Dermis blood vessel endothelial cell (primary cell): ENCODE measurements at places on chromosomes 5 and 9. TPM values are rescaled to one million over a fixed set of nuclear protein-coding genes. Genes with fewer than 3 reads are reported as not detected.

DNA sequence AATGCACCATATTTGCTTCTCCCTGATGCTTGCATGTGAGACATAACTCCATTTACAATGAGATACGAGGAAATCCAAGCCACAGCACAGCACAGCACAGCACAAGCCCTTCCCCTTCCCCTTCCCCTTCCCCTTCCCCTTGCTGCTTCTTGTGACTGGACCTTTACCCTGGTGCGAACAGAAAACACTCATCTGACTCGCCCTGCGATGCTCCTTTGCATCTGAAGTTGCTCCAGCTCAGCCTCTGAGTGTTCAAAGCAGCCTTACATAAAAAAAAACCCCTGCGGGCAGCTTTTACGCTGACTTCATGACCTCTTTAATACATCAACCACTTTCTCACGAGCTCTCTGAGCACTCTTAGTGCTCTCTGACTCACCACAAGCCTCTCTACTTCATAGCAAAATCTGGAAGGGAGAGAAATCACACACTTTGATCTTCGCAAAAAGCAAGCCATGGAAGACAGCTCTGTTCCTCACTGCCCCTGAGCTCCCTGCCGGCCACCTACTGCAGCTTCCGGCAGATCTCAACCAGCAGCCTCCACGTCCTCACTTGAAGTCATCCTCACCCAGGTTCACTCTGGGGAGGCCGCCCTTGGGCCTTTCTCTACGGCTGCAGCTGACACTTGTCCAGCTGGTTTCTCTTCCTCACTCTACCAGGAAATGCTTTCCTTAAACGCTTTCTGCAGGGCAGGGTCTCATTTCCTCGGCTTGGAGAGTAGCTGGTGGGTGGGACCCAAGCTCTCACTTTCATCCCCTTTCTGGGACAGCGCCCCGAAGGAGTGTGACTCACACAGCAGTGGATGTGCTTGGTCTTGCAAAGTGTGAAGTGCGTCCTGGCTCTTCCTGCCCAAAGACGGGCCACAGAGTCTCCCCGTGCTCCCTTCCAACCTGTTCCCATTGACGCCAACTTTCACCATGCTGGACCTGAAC is 5.3 kb downstream of the SLC34A1 start:
- DNase-seq: peak; percentile 48

The GHR gene
- total RNA-seq: 3.2 and 6.0 TPM in 2 replicates

The TAF11L3 gene
- not detected in 2 replicates for total RNA-seq

- DNase-seq: no peak
These were observed 928.9 kb upstream of the CDH10 start for GRCh38 chr5:25573691-25574090.

GRCh38 chr5:17912794-17913193 is 278.5 kb downstream of the TAF11L14 start:
- no peak for DNase-seq

The FST gene
- total RNA-seq: 15.0 and 45.0 TPM in 2 replicates

- DNase-seq: no peak
These were observed 5.6 kb upstream of the NTNG2 start for GRCh38 chr9:132156262-132156661.

- no peak for DNase-seq
These were observed 39.1 kb upstream of the SH3PXD2B start for GRCh38 chr5:172493461-172493860.

DNA sequence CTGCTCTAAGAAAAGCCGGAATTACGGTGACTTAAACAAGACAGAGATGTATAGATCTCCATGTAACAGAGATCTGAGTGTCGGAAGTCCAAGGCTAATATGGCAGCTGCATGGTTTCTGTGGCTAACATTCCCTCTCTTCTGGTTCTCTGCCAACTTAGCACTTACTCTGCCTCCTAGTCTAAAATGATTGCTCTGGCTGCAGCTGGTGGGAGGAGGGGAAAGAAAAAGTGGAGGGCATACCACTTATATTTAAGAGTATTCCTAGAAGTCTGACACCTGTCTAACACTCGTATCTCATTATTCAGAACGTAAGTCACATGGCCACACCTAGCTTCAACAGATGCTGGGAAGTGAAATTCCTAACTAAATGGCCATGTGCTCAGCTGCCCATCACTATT is 551.5 kb upstream of the TLE4 start:
- DNase-seq: no peak

The HMHB1 gene
- not detected in 2 replicates for total RNA-seq

The CTSL gene
- 335 and 345 TPM in 2 replicates for total RNA-seq

The FAM221B gene
- not detected in 2 replicates for total RNA-seq

DNA sequence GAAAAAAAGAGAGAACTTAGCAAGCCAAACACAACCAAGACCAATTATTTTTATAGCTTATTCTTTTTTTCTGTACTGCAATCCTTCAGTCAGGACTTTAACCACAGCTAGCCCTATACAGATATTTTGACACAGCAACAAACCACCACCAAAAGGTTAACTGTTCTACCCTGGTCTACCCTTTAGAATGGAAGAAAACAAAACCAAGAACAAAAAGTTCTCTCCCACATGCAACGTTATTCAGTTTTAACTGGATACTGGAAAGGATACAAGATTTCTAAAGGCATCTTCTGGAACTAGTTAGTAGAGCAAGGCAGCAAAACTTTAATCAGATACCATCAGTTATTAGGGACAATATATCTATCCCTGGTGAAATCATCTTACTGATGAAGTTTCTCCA is 32.6 kb downstream of the ECPAS start:
- no peak for DNase-seq

- DNase-seq: peak; percentile 88
These were observed 15.4 kb downstream of the ARHGEF37 start for GRCh38 chr5:149596712-149597111.

The LSM11 gene
- 8.9 and 11.2 TPM in 2 replicates for total RNA-seq

DNA sequence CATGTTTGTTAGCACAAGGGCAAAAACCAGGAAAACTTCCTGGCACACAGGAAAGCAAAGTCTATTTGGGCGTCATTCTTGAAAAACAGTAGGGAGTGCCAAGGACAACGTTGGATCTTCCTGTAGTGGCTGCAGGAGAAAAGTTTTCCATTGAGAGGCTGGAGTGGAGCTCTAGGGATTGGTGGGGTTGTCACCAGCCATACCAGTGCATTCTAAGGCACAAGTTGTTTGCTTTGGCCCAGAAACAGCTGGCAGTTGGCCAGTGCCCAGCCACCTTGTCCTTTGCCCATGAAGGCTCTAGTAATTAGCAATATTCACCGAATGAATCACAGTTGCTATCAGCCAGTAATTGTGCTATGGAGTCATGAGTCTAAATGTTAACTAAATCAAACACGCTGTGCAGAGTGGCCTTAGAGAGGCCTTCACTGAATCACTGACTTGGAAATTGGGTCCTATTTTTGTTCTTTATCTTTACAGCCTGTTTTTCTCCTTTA is 26.4 kb downstream of the TNFSF15 start:
- peak; percentile 97 for DNase-seq

- DNase-seq: no peak
These were observed 25.9 kb downstream of the RUSC2 start for GRCh38 chr9:35515766-35516165.

DNA sequence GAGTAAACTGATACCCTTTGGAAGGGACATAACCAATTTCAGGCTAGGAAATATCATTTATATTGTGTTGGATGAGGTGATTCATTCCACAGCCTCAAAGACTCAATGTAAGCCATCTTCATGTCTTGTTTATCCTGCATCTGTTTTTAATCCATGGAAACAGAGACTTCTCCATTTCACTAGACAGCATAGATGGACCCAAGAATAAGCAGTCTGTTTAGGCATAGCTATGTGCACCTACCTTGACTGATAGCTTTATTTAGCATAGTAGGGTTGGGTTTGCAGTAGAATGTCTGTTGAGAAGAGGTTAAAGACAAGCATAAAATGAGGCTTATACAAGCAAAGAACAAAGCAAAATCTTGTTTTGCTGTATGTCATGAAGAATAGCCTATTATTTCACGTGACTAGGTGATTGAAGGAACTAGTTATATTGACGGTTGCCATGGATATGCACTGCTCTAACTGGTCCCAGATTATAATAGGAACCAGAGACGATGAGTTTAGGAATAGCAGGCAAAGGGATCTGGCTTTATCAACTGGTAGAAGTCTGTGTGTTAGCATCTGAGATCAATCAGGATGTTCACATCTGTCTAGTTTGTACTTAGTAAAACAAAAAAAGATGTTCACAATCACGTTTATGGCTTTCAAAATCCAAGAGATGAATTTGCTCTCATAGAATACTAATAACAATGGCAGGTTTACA is 154.8 kb upstream of the KLF9 start:
- no peak for DNase-seq

GRCh38 chr5:73906277-73906676 is 280.3 kb downstream of the ARHGEF28 start:
- no peak for DNase-seq

The PCDHGA5 gene
- total RNA-seq: 0.74 and 0.85 TPM in 2 replicates

DNA sequence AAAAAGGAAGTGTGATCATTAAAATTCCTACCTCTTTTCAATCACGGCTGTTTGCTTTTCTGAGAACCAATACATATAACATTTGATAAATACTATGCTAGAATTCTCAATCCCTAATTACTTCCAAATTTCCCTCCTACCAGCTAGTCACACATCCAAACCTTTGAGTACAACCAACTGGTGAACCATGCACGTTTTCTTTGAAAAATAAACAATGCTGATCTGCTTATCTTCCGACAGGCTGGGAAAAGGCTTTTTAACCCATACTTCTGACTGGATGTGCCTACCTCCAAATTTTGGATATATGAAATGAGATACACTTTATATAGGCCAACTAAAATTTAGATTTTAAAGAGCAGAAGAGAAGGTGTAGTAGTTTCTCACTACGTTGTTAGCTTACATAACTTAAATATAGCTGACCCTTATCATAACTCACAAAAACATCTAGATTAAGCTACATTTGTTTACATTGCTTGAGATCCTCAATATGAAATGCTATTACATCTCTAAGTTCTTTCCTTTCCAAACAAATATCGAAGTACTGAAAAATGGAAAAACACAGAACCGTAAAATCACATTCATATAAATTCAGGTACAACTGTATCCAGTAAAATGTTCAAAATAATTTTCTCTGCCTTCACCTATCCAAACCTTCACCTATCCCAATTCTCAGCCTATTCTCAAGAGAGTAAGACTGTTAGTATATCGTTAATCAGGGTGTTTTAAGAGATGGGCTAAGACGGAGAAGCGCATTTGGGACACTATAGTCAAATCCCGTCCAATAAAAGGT is 2.1 kb downstream of the NR3C1 start:
- no peak for DNase-seq

The ANKRD20A1 gene
- total RNA-seq: 1.7 and 2.6 TPM in 2 replicates

DNA sequence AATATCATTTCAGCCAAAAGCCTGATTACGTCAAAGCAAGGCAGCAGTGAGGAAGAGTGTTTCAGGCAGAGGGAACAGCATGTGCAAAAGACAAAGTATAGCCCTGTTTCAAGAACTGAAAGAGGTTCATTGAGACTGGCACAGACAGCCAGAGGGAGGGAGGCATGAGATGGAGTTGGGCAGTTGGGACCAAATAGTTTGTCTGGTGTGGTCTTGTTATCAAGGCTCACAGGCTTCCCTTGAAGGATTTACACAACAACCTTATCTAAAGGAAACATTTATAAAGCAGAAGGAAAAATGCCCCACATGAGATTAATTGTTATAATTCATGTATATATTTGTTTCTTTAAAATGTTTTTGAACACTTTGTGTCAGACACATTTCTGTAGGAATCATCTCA is 253.3 kb downstream of the DMAC1 start:
- no peak for DNase-seq

GRCh38 chr5:53667621-53668020 is 107.2 kb downstream of the NDUFS4 start:
- no peak for DNase-seq

The AQP3 gene
- under 0.01 and 0.51 TPM in 2 replicates for total RNA-seq

DNA sequence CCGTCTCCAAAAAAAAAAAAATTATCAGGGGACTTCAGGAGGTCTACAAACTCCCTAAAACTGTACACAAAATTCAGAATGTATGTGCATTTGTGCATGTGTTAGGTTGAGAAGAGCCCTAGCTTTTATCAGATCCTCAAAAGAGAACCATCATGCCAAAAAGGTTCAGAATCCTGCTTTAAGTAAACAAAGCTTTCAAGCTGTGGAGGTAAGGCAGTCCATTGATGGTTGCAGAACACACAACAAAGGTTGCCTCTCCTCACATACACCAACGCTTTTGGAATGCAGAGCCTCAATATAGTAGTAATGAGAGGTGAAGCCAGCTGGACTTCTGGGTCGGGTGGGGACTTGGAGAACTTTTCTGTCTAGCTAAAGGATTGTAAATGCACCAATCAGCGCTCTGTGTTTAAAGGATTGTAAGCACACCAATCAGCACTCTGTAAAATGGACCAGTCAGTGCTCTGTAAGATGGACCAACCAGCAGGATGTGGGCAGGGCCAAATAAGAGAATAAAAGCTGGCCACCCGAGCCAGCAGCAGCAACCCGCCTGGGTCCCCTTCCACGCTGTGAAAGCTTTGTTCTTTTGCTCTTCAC is 57.9 kb upstream of the RNF38 start:
- DNase-seq: no peak

The CDHR2 gene
- under 0.01 TPM in 1 of 2 replicates, not detected in the other for total RNA-seq

GRCh38 chr5:5598547-5599113 is 176.2 kb downstream of the ICE1 start:
- no peak for DNase-seq

- DNase-seq: no peak
These were observed 235.5 kb downstream of the SLIT3 start for GRCh38 chr5:169065400-169065799.

DNA sequence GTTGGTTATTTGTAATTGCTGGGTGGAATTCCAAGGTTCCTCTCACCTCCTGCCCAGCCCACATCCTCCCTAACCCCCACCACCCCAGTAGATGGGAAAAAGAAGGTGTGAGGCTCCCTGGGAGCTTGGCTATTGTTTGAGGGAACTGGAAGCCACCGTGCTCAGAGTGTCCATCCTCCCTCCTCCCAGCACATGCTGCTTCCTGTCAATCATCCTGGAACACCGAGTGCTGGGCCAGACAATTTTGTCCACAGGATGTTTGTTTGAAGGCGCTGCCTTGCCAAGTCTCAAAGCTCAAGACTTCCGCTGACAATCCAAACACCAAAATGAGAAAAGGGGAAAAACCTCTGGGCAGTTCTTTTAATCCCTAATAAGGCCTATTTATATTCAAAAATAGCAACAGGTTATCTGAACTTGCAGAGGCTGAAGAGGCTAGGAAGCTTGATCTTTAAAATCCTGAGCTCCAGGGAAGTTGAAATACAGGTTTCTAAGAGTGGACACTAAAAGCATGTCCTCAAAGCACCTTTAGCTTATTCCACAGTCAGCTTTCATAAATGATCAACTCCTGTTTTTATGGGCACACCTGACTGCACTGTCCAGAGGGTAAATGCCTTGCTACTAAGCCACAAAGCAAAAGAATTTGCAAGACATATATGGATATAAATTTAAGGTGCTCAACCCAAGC is 286.7 kb downstream of the NFIB start:
- DNase-seq: peak; percentile 91
